ENCODE measurements at places on chromosomes 4 and X.

- DNase-seq, result no peak
These were observed 102.6 kb downstream of the DHRSX start for GRCh38 chrX:2398064-2398656.

GRCh38 chr4:145019346-145019745 lies 78.7 kb downstream of the ANAPC10 start:
- DNase-seq, result no peak

DNA sequence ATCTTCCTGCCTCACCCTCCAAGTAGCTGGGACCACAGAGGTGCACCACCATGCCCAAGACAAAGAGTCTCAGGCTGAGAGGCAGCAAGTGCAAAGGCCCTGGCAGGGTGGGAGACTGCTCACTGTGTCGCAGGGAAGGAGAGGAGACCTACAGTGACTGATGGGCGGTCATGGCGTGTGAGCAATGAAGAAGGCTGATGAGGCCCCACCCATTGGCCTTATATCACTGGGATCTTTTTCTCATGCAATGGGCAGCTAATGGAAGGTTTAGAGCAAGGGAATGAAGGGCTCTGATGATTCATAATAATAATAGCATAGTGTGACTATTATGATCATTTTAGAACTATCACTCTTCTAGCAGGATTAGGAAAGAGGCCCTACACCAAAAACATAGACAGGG lies 20.9 kb downstream of the FAM9C start:
- DNase-seq, result no peak

DNA sequence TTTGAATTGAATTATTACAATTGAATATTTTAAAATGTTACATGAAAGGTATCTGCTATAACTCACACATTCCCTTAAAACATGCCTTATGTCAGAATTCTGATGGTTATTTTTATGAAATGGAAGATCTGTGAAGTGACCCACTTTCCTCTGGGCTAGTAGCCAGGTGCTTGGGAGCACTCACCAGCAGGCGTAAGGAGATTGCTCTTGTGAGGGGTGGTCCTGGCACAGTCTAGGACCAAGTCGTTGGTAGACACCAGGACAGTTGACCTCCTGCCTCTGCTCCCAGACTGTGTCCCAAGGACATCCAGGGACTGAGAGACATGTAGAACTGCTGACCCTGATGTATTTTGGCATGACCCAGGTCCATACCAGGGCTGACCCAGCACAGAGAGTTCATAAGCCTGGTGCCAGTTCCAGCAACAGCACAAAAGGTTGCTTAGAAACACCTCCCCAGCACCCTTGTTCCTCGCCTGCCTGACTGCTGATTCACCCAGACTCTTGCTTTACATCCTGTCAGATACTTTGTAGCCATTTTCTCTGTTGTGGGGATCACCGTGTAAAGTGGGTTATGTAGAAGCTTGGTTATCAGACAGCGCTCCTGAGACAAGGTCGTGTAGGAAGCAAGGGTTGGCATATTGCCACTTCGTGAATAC lies 48.5 kb downstream of the NELFA start:
- DNase-seq, result no peak

GRCh38 chr4:159608436-159608835 lies 505.6 kb downstream of the RAPGEF2 start:
- no peak for DNase-seq

DNA sequence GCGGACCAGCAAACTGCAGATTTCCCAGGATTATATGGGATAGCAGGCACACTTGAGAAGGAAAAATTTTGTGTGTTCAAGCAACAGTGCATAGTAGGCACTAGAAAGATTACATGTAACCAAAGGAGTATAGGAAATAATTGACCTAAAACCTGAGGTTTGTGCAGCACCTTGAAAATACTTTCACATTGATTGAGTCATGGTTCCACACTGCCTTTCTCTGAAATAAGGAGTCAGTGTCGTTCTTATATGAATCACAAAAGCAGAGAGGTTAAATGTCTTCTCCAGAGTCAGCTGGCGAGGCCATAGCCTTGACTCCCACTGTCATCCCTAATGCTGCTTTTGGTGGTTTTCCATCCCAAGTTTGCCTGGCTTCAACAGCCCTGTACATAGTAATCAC lies 138.9 kb downstream of the SOWAHB start:
- DNase-seq, result no peak

- peak; percentile 59 for DNase-seq
These were observed 2.1 kb downstream of the ELOVL6 start for GRCh38 chr4:110196206-110196870.

DNA sequence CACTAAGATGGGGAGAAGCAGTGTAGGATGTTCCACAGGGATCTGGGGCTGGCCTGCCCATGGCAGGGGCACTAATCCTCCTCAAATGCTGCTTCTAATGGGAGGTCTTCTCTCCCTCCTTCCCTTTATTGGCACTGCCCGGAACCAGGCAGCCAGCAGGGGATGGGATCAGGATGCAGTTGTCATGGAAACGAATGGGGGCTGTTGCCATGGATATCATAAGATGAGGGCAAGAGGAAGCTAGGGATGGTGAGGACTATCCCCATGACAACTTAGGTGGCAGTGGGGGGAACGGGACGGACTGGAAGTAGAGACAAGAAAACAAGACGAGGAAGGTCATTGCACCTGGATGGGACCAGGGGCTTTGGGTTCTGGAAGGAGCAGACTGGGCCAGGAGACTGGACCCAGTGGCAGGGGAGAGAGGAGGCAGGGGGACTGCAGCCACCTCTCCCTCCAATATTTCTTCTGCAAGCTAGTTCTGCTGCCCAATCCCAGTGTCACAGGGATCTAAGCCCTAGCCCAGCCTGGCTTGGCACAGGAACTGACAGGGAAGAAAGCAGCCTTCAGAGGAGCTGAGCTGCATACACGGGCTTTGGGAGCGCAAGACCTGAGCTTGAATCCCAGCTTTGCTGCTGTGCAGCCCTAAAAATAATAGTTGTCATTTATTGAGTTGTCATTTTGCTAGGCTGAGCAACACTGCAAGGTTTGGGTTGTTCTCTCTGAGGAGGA lies 19.0 kb downstream of the IQSEC2 start:
- DNase-seq, result no peak

- no peak for DNase-seq
These were observed 45.0 kb downstream of the STK32B start for GRCh38 chr4:5096261-5096660.

DNA sequence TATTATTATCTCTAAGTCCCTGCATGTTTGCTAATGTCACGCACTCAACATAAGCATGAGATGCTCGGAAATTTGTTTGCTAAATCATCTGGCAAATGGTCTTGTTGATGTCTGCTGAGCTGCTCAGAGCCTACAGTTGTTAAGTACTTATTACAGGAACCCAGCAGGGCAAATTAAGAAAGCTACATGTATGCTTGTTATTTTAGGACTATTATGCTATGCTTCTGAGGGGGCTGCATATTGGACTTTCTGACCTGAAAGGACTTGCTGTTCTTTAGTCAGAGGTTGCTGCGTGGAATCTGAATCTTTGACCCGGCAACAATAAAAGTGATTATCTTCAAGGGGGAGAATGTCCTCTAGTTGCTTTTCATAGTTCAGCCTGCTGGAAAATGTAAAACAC lies 36.3 kb upstream of the TENM3 start:
- DNase-seq, result no peak

DNA sequence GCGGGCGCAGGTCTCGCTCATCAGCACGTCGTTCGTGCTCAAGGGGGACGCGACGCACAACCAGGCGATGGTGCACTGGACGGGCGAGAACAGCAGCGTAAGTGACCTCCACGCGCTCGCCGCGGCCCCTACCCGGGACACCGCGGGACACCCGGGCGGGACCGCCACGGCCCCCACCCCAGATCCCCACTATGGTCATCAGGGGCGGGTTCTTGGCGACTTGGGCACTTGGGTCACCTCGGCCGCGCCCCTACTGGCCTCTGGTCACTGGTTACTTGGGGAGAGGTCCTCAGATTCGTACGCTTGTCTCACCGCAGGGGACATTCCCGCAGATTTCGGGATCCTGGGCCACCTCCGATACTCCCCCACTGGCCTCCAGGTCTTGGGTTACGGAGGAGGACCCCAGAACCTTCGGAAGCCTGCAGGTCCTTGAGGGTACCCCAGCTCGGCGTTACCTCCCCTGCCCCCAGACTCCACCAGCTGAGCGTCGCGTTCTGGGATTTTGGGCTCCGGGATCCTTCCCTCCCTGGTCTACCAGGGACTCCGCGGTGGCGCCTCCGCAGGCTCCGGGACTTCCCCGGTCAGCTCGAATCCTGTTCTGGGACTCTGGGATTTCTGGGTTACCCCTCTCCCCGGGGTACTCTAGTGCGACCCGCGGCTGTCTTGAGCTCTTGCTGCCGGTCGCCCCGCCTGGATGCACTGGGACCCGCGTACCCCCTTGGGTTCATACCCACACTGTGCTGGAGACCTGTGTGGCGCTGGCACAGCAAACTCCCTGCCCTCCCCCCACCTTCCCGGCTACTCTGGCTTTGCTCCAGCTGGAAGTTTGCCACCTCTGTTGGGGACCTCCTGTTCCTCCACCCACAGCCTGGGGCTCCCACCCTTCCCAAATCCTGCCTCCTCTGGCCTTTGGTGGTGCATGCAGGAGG lies 956 bp downstream of the SORCS2 start:
- DNase-seq, result no peak

DNA sequence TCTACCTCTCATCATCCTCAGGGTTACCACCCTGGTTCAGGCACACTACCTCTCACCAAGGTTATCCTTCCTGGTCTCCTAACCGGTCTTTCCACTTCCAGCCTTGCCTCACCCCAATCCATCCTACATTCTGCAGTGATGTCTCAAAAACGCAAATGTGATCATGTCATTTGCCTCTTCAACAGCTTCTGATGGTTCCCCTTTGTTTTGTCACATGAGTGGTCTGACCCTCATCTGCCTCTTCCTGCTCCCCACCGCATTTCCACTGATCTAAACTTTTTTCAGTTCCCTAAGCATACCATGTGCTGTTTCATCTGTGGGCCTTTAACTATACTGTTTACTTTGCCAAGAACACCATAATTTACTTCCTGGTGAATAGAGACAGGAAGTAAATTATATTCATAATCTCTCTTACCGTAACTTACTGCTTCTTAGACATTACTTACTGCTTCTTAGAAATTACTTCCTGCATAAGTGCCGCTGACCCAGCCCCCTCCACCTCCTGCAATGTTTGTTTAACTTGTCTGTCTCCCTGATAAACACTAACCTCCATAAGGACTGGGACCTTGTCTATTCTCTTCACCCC lies 27.1 kb upstream of the NSUN7 start:
- DNase-seq, result no peak

GRCh38 chr4:63777601-63778000 lies 631.6 kb downstream of the TECRL start:
- no peak for DNase-seq

GRCh38 chr4:31737419-31737818 lies 1017.2 kb downstream of the PCDH7 start:
- no peak for DNase-seq

DNA sequence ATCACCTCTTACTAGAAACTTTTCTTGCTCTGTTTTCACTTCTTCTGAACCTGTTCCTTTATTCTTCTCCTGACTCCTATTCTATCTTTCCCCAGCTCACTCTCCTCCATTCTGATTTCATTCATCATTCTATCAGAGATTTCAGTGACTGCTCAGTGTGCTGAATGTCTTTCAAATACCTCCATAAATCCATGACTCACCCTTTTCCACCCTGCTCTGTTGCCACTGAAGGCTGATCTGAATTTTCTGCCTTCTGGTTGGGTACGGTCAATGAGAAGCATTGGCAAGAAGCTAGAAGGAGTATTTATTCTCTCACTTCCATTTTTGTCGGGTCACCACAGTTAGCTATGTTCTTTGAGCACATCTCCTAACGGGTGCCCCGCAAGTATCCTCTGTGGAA lies 265.9 kb downstream of the CBLL2 start:
- no peak for DNase-seq

- no peak for DNase-seq
These were observed 12.8 kb downstream of the AFF1 start for GRCh38 chr4:86947501-86948120.

DNA sequence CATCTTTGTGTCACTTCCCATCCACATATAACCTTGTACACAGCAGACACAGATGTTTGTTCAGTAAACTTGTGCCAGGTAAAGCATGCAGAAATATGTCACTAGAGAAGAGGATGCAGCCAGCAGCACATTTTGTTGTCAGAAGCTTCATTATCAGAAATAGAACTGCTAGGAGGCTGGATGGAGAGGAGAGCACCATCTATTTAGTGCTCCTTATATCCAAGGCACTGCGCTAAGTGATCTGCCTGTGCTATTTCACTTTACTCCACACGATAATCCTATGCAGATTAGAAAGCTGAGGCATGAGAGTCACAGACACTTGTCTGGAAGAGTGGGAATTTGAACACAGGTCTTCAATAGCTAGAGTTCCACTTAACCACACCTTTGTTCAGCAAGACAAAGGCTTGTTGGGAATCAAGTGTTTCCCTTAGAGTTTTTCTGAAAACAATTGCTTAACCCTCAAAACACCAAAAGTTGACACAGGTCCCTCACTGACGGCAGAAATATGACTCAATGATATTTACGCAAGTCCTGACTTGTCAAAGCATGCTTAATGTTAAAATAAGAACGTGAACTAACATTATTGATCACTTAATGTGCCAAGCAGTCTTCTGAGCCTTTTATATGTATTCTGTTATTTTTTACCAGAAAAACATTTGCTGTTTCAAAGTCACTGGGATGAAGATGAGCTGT lies 1.2 kb upstream of the QDPR start:
- DNase-seq, result no peak

- DNase-seq, result no peak
These were observed 354 bp downstream of the CTAG2 start for GRCh38 chrX:154653048-154653401.

- DNase-seq, result no peak
These were observed 34.5 kb upstream of the NKRF start for GRCh38 chrX:119640731-119641170.

- DNase-seq, result no peak
These were observed 498 bp downstream of the RBMX start for GRCh38 chrX:136880003-136880451.

DNA sequence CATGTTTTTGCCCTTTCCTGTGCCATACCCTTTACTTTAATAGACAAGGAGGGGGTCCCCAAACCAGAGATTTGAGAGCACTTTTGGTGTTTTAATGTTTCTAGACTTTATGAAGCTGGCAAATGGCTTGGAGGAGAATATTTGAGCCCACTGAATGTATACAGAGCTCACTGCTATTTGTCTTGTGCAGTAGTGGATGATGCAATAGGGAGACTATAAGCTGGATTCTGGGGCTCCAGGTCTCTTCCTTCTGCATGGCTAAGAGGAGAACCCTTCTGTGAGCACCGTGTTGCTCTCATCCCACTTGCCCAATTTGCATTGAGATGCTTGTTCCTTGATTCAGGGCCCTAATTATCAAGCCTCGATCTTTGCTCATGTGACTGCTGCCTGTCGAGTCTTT lies 8.9 kb upstream of the PUDP start:
- no peak for DNase-seq

- no peak for DNase-seq
These were observed 14.1 kb upstream of the SMIM43 start for GRCh38 chr4:121778991-121779628.

- no peak for DNase-seq
These were observed 899.3 kb downstream of the STIM2 start for GRCh38 chr4:27759611-27760575.

DNA sequence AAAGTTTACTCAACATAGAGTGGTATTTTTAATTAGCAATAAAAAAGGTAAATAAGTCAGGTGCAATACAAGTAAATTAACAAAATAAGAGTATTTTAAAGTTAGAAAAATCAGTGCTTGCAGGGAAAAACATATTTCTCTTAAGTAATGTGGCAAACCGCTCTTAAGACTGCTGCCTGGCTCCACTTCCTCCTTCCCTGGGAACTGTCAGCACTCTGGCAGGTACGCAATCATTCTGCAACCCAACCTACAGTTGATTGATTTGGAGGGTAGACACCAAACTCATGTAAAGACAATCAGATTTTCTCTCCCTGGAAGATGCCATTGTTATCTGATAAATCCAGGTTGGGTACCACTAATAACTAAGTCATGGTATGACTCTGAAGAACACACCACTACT lies 63.9 kb downstream of the PPP3CA start:
- DNase-seq, result no peak

Data from KG1 (cell line).